ENCODE measurements at places on chromosomes 12 and 14. TPM values are rescaled to one million over a fixed set of nuclear protein-coding genes. Genes with fewer than 3 reads are reported as not detected.

- peak; percentile 52 for DNase-seq
These were observed 32.4 kb downstream of the FERMT2 start for GRCh38 chr14:52918486-52918885.

GRCh38 chr14:28361486-28361885 lies 405.1 kb upstream of the FOXG1 start:
- no peak for DNase-seq

- DNase-seq = no peak
These were observed 144.1 kb downstream of the PRKD1 start for GRCh38 chr14:29783556-29783955.

DNA sequence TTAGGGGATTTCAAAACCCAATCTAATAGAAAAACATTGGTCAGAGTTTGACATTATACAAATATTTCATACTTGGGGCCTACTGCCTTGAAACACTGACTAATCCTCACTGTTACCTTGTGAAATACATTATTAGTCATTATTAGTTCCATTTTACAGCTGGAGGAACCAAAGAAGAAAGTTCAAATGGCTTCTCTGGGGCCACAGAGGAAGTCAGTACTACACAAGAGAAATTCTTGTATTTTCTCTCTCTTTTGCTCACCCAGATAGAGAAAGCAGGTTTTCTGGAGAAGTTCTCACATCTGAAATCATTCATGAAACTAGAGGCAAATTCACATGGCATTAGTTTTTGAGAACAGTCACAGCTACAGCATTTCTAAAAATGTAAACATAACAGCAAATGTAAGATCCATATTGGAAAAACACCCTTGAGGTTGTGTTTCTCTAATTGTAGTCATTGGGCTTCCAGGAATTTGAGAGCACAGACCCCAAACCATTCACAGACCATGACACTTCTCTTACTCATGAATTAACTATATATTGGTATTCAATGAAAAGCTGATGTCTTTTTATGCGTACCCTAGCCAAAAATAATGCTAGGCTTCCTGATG lies 83.0 kb downstream of the LLPH start:
- DNase-seq = no peak

GRCh38 chr12:10701131-10701681 lies 21.9 kb downstream of the YBX3 start:
- DNase-seq = no peak

DNA sequence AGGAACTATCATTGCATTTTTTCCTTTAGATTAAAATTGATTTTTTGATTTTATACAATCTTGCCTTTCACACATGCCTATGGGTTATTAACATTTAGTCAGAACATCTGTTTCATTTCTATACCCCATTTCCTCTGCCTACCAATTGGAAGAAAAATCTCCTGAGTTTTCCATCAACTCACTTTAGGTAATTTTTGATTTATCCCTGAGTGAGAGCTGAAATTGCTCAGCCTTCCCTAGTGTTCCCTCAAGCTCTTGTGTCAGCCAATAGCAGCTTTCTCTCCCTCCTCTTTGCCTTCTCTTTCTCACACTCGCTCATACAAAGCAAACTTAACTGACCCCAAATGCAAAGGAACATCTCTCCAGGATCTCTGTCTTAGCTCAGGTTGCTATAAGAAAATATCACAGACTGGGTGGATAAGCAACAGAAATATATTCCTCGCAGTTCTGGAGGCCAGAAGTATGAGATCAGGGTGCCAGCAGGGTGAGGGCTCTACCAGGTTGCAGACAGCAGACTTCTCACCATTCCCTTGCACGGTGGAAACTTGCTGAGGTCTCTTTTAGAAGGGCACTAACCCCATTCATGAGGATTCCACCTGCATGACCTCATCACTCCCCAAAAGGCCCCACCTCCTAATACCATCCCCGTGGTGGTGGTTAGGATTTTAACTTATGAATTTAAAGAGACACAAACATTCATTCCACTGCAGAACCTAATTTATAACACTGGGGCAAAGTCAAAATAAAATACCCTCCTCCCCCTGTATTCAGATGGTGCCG lies 224.2 kb upstream of the SFSWAP start:
- no peak for DNase-seq

DNA sequence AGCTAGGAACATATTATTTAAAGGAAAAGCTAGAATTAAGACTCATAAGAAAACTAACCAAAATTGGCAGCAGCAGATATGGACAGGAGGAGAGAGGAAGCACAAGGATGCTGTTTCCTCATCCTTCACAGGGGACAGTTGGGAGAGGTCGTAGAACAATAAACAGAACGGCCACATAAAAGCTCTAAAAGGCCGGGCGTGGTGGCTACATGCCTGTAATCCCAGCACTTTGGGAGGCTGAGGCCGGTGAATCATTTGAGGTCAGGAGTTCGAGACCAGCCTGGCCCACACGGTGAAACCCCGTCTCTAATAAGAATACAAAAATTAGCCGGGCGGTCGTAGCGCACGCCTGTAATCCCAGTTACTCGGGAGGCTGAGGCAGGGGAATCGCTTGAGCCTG lies 10.5 kb downstream of the TCL1B start:
- DNase-seq = no peak

GRCh38 chr12:22578328-22578727 lies 34.0 kb upstream of the C2CD5 start:
- no peak for DNase-seq

GRCh38 chr12:108567406-108568337 lies 5.3 kb downstream of the ISCU start:
- DNase-seq = no peak

GRCh38 chr12:129887101-129887500 lies 16.7 kb downstream of the TMEM132D start:
- DNase-seq = no peak

DNA sequence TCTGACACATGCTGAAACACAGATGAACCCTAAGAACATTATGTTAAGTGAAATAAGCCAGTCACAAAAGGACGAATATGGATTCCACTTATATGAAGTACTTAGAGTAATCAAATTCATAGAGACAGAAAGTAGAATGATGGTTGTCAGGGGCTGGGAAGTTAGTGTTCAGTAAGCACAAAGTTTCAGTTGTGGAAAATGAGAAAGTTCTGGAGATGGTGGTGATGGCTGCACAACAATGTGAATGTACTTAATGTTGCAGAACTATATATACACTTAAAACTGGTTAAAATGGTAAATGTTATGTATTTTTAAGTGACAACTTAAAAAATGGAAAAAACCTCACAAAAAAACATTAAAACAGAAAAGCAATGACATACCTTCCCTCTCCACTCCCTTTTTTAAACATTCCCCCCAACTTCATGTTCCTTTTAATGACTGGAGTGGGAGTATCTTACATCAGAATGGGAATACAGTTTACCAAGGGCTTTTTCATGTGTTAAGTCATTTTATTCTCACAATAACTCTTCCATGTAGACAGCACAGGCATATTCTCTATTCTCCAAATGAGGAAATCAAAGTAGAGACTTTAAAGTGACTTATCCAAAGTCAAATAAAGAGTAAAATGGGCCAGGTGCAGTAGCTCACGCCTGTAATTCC lies 24.0 kb downstream of the BTBD7 start:
- no peak for DNase-seq

DNA sequence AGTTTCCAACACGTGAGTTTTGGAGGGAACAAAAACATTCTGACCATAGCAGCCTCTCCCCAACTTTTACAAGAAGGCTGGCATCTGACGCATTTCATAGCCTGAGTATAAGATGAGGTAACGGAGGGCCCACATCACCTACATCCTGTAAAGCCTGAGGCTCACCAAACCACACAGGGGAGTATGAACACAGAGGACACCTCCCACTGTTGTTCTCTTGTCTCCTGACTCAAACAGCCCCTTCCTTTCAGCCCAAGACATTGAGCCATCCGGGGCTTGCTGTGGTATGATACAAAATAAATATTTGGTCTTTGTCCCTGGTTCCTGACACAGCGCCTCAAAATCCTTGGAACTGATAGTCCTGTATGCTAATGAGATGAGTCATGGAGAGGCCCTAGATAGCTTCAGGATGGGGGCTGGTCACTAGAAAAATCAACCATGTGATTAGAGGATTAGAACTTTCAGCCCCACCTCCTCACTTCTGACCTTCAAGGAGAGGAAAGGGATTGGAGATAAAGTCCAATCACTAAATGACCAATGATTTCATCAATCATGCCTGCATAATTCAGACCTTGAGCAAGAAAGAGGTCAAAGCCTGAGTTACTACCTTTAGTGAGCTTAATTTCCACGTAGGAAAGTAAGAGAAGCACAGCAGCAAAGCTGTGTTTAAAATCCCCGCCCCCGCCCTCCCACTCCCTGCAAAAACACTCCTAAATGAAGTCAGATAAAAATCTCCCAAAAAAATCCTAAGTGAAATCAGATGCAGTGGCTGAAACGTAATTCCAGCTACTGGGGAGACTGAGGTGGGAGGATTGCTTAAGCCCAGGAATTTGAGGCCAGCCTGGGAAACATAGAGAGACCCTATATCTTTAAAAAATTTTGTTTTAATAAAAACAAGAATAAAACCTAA lies 236.4 kb downstream of the PCNX1 start:
- DNase-seq = peak; percentile 92

DNA sequence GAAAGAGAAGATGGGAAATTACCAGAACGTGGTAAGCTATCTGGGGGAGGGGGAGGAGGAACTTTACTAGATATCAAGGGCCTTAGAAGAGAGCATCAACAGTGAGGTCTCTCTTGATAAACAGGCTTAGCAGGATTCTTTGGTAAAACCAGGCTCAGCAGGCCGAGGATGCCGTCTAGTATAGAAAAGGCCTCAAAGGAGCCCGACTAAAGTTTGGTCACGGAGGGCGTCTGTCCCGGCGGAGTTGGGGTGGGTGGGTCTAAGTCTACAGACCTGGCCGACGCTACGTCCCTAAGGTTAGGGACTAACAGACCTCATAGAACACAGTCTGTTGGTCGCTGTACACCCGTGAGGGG lies 538 bp upstream of the TIGAR start:
- DNase-seq = no peak

DNA sequence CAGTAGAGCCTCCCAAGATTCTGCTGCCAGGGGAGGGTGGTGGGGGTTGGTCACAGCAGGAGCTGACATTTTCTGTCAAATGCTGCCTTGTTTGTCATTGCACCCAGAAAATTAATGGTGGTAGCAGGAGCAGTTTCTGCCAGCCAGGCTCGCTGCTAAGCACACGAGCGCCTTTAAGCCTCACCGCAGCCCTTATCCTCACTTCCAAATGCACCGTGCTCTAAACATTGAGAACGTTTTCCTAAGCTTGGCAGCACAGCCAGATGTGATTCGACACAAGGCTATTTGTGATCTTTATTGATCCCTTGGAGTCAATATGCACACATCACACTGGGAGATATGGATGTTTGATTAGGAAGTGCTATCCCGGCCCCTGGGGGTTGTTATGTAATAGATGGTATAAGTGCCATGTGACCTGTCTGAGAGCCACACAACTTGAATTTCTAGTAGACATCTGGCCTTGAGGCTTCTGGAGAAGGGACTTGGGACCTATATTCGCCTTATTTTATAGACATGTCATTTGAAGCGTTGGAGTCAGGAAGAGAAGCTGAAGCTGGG lies 31.6 kb upstream of the BEGAIN start:
- no peak for DNase-seq

DNA sequence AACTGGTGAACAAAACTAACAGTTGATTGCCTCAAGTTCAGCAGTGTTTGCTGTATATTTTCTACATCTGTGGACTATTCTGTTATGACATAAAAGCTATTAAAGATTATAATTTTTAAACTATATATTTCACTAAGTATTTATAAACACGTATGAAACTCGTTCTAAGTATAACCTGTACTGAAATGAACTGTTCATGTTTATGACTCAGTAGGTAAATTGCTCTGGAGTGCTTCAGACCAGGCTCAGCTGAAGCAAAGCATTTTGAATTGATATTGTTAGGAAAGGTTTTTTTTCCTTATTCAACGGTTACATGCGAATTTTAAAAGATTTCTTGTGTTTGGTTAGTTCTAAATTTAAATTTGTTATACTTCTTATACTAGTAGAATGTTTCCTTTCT lies 151.3 kb downstream of the RAD51B start:
- DNase-seq = no peak

- DNase-seq = peak; percentile 76
These were observed at the start of gene GPR65 for GRCh38 chr14:88005050-88005481. GPR65 (plus strand) TSS chr14:88005135; CDS start chr14:88010848, 5,713 bp downstream.

- no peak for DNase-seq
These were observed 197.7 kb downstream of the CPNE8 start for GRCh38 chr12:38707648-38708047.

GRCh38 chr14:104687601-104688504 lies 1.6 kb upstream of the INF2 start:
- DNase-seq = no peak

- no peak for DNase-seq
These were observed 158.9 kb upstream of the BTG1 start for GRCh38 chr12:92304371-92305055.

DNA sequence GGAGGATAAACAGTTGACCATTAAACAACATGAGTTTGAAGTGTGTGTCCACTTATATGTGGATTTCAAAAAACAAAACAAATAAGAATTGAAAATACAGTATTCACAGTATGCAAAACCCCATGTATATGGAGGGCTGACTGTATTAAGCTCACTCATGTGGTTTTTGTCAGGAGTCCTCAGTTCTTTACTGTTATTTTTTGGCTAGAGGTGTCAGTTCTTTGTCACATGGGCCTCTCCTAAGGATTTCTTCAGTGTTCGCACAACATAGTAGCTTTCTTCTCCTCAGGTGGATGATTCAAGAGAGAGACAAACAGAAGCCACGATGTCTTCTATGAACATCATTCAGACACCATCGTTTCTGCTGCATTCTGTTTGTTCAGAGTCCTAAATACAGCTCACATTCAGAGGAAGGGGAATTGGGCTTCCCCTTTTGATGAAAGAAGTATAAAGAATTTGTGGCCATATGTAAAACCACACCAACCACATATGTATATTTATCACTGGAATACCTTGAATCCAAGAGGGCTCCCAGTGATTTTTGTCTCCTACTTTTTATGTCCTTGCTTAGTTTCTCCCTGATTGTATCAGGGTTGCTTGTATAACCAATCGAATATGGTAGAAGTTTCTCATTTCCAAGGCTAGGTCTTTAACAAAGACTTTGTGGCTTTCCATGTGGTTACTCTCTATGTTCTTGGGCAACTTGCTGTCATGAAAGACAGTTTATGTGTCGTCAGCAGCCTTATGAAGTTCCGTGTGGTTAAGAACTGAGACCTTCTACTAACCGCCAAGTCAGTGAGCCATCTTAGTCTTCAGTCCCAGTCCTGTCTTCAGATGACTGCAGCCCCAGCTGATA lies 18.9 kb downstream of the MNAT1 start:
- peak; percentile 88 for DNase-seq

- DNase-seq = no peak
These were observed 227.7 kb upstream of the NPAS3 start for GRCh38 chr14:32710731-32711680.

Gene P2RX7
- total RNA-seq = 14.4 TPM

Gene WSCD2
- not detected for total RNA-seq

Gene PRIMA1
- total RNA-seq = not detected

Gene CCDC196
- not detected for total RNA-seq

Gene FBLN5
- 0.73 TPM for total RNA-seq

Gene CLEC2A
- total RNA-seq = not detected

Gene LALBA
- not detected for total RNA-seq

Gene TSHR
- 0.73 TPM for total RNA-seq

Gene DNAH10
- total RNA-seq = 0.76 TPM

Gene ITGA7
- total RNA-seq = 4.4 TPM

Gene GNS
- total RNA-seq = 25.4 TPM
